Activated CD8-positive, alpha-beta T cell treated with anti-CD3 and anti-CD28 coated beads, Interleukin-2, amount 10 ng/mL, durations not matched to agents 7 days and 5 days (primary cell): ENCODE measurements at places on chromosomes 1 and 21.

- H3K36me3 ChIP-seq: peaks cover 67% of the 10 kb centered on the region
- no peaks in the 10 kb centered on the region for H3K27me3 ChIP-seq
- no peak overlapping the region for H3K4me3 ChIP-seq
- H3K4me1 ChIP-seq: peaks cover 8% of the 10 kb centered on the region
- no peak overlapping the region for H3K27ac ChIP-seq
- no peak for DNase-seq
Observed at GRCh38 chr1:42240966-42241755, 76.6 kb upstream of the GUCA2A start.

- DNase-seq: no peak
- no peak overlapping the region for H3K4me3 ChIP-seq
- H3K27ac ChIP-seq: no peak overlapping the region
- peaks cover 11% of the 10 kb centered on the region for H3K4me1 ChIP-seq
- peaks cover 6% of the 10 kb centered on the region for H3K27me3 ChIP-seq
- H3K36me3 ChIP-seq: no peaks in the 10 kb centered on the region
Observed at GRCh38 chr1:215543191-215543606, 23.9 kb upstream of the KCTD3 start.

- H3K4me3 ChIP-seq: no peak overlapping the region
- H3K27me3 ChIP-seq: no peaks in the 10 kb centered on the region
- peaks cover 7% of the 10 kb centered on the region for H3K4me1 ChIP-seq
- H3K27ac ChIP-seq: no peak overlapping the region
Observed at GRCh38 chr1:67588178-67588855, 96.7 kb upstream of the GADD45A start.

- H3K4me3 ChIP-seq: no peak overlapping the region
- H3K36me3 ChIP-seq: peaks cover 66% of the 10 kb centered on the region
- H3K4me1 ChIP-seq: peaks cover 40% of the 10 kb centered on the region
- no peak for DNase-seq
- H3K27ac ChIP-seq: peak overlapping the region; percentile 53
Observed at GRCh38 chr1:167661527-167662426, 31.7 kb downstream of the RCSD1 start.

DNA sequence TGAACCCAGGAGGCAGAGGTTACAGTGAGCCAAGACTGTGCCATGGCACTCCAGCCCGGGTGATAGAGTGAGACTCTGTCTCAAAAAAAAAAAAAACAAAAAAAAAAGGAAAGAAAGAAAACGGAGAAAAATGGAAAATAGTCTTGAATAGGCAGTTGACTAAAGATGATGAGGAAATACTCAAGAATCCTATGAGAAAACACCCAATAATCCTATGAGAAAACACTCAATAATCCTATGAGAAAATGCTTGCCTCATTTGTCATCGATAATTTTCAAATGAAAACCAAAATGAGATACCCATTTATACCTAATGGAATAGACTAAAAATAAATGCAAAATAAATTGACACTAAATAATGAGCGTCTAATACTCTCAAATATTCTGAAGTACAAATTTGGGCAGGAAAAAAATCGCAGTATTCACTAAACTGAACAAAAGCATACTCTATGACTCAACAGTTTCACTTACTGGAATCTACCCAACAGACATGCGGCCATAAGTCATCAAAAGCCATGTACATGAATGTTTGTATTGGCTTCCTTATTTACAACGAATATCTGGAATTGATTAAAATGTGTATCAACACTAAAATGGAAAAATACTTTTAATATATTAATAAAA, 733.9 kb upstream of the CHRM3 start:
- H3K27ac ChIP-seq: no peak overlapping the region
- H3K27me3 ChIP-seq: no peaks in the 10 kb centered on the region
- no peak for DNase-seq
- H3K4me3 ChIP-seq: no peak overlapping the region
- no peaks in the 10 kb centered on the region for H3K4me1 ChIP-seq

DNA sequence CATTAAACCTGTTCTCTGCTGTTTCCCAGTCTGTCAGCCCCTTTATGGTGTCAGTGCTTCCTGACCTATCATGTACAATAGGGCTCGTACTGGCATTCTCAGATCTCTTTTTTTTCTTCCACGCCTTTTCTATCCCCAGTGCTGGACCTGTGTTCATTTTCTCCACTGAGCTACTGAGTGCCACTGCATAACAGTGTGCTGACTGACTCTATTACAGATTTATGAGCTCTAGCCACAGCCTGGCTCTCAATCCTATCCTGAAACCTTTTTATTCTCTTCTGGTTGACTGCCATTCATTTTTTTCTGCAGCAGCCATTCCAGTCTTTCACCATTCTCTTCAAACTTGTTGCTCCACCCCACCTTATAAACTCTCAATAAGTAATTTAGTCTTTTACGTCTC, 59.6 kb upstream of the MACF1 start:
- DNase-seq: no peak
- H3K36me3 ChIP-seq: no peaks in the 10 kb centered on the region
- H3K27ac ChIP-seq: no peak overlapping the region
- no peak overlapping the region for H3K4me3 ChIP-seq
- H3K27me3 ChIP-seq: peaks cover 28% of the 10 kb centered on the region

- peak; percentile 58 for DNase-seq
- no peak overlapping the region for H3K4me3 ChIP-seq
- H3K27ac ChIP-seq: no peak overlapping the region
- H3K36me3 ChIP-seq: no peaks in the 10 kb centered on the region
Observed at GRCh38 chr1:204975568-204976235, 67.3 kb upstream of the CNTN2 start.

DNA sequence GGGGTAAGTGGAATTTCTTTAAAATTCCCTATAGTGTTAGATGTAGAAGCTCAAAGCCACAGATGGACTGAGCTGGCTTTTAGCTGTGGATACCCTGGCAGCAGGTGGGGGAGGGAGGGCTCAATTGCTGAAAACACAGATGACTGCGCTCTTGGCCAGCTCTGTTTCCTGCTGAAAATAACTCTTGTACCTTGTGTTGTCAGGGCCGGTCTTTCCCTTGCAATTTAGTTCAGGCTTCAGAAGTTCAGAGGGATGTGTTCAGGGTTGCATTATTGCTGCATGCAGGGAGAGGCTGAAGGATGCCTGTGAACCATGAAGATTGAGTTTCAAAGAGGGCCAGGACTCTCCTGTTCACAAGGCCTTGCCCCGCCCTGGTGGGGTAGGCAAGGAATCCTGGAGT, 58.1 kb upstream of the GCLM start:
- H3K36me3 ChIP-seq: no peaks in the 10 kb centered on the region
- no peak overlapping the region for H3K4me3 ChIP-seq
- no peak for DNase-seq
- H3K27me3 ChIP-seq: peaks cover 2% of the 10 kb centered on the region

GRCh38 chr1:45679123-45679522, 7.2 kb downstream of the GPBP1L1 start:
- H3K27ac ChIP-seq: no peak overlapping the region
- no peak overlapping the region for H3K4me3 ChIP-seq
- DNase-seq: no peak
- H3K36me3 ChIP-seq: peaks cover 10% of the 10 kb centered on the region
- peaks cover 22% of the 10 kb centered on the region for H3K4me1 ChIP-seq
- H3K27me3 ChIP-seq: no peaks in the 10 kb centered on the region

- H3K27me3 ChIP-seq: no peaks in the 10 kb centered on the region
- no peaks in the 10 kb centered on the region for H3K4me1 ChIP-seq
- no peak overlapping the region for H3K4me3 ChIP-seq
- H3K36me3 ChIP-seq: peaks cover 7% of the 10 kb centered on the region
- no peak for DNase-seq
- H3K27ac ChIP-seq: no peak overlapping the region
Observed at GRCh38 chr1:19739628-19740027, 60.1 kb downstream of the TMCO4 start.

GRCh38 chr1:51941528-51941927, 49.0 kb downstream of the RAB3B start:
- no peaks in the 10 kb centered on the region for H3K4me1 ChIP-seq
- DNase-seq: no peak
- no peak overlapping the region for H3K4me3 ChIP-seq
- no peaks in the 10 kb centered on the region for H3K36me3 ChIP-seq
- no peak overlapping the region for H3K27ac ChIP-seq

DNA sequence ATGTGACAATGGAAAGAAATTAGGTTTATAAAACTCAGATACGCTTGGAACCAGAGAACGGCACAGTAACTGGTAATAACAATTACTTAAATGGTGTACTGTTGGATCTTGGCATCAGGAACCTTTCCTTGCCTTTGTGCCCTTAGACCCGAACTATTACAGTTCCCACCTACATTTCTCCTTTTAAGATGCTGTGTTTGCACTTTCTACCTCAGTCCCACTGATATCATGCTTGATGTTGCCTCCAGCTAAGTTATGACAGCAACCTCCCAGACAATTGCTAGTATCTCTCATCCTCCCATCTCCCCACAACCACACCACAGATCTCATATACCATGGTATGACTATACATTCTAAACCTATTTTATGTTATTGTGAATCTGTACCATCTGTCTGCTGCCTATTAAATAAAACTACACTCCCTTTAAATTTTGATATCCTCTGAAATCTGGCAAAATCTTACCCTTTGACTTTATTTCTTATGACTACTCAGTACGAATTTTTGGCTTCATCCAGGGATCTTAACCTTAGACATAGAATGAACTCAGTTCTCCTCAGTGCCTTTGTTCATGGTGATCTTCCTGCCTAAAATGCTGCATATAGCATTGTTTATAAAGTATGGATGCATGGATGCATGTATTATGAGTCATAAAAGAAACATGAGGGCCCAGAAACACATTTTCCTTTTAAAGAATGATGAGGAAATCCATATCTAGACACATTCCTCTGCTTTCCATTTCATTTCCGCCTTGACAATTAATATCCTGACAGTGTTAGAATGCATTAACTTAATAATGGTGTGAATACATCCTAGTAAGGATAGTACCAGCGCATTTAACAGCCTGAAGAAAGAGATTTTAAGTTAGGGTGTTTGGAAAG, 64.1 kb downstream of the LRRC8D start:
- no peak overlapping the region for H3K27ac ChIP-seq
- no peaks in the 10 kb centered on the region for H3K27me3 ChIP-seq
- no peak overlapping the region for H3K4me3 ChIP-seq
- H3K4me1 ChIP-seq: peaks cover 4% of the 10 kb centered on the region
- DNase-seq: no peak

- H3K27me3 ChIP-seq: no peaks in the 10 kb centered on the region
- H3K27ac ChIP-seq: peak overlapping the region; percentile 97
- no peak for DNase-seq
Observed at GRCh38 chr1:42936309-42937078, 22.2 kb downstream of the SLC2A1 start.

DNA sequence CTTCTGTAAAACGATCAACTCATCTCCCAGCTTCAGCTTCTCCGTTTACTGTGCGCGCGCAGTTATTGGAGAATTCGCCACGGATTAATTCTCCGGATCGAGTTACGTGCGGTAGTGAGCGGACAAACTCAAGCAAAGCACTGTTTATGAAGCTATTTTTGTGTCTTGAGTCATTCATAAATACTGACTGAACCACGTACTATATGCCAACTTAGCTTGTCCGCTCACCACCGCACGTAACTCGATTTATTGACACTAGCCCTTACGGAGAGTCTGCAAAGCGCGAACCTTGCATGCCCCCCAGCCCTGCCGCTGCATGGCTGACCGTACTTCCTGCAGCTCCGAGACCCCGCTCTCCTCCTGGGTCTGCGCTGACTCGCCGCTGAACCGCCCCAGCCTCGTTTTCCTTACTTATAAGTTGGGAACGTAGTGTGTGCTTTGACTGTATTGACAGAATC, 773 bp downstream of the CHD1L start:
- peaks cover 49% of the 10 kb centered on the region for H3K4me1 ChIP-seq
- H3K36me3 ChIP-seq: peaks cover 23% of the 10 kb centered on the region
- peak overlapping the region; percentile 94 for H3K4me3 ChIP-seq
- H3K27ac ChIP-seq: peak overlapping the region; percentile 80
- peaks cover 4% of the 10 kb centered on the region for H3K27me3 ChIP-seq

GRCh38 chr1:184222652-184223052, 164.2 kb upstream of the C1orf21 start:
- no peaks in the 10 kb centered on the region for H3K4me1 ChIP-seq
- H3K4me3 ChIP-seq: no peak overlapping the region
- peak; percentile 43 for DNase-seq
- no peaks in the 10 kb centered on the region for H3K27me3 ChIP-seq

- no peak overlapping the region for H3K4me3 ChIP-seq
- H3K4me1 ChIP-seq: peaks cover 1% of the 10 kb centered on the region
- H3K36me3 ChIP-seq: peaks cover 2% of the 10 kb centered on the region
- peak; percentile 14 for DNase-seq
- peaks cover 8% of the 10 kb centered on the region for H3K27me3 ChIP-seq
- H3K27ac ChIP-seq: no peak overlapping the region
Observed at GRCh38 chr21:46094401-46095082, 3.4 kb upstream of the COL6A2 start.

- H3K4me1 ChIP-seq: peaks cover 8% of the 10 kb centered on the region
- H3K36me3 ChIP-seq: peaks cover 61% of the 10 kb centered on the region
- H3K27me3 ChIP-seq: no peaks in the 10 kb centered on the region
- no peak overlapping the region for H3K4me3 ChIP-seq
- H3K27ac ChIP-seq: no peak overlapping the region
Observed at GRCh38 chr21:31151156-31152045, 113.1 kb upstream of the KRTAP19-8 start.

DNA sequence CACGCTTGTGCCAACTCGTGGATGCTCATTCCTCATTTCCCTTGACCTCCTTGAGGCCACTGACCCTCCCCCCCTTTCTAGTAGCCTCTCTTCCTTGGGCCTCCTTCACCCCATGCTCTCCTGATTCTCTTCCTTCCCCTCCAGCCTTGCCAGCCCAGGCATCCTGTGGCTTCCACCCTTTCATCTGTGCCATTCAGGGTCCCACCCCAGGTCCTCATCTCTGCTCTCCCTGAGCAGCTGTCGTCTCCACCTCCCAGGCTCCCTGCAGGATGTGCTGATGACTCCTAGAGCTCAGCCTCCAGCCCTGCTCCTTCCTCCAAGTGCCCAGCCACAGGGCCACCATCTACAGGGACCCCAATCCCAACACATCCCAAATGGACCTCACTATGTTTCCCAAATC, 197.4 kb downstream of the GRIK3 start:
- no peaks in the 10 kb centered on the region for H3K4me1 ChIP-seq
- DNase-seq: no peak
- H3K27ac ChIP-seq: no peak overlapping the region
- no peaks in the 10 kb centered on the region for H3K36me3 ChIP-seq
- no peak overlapping the region for H3K4me3 ChIP-seq
- no peaks in the 10 kb centered on the region for H3K27me3 ChIP-seq

- H3K36me3 ChIP-seq: peaks cover 49% of the 10 kb centered on the region
- H3K27ac ChIP-seq: peak overlapping the region; percentile 89
- peak; percentile 77 for DNase-seq
- peak overlapping the region; percentile 56 for H3K4me3 ChIP-seq
- H3K27me3 ChIP-seq: no peaks in the 10 kb centered on the region
- peaks cover 94% of the 10 kb centered on the region for H3K4me1 ChIP-seq
Observed at GRCh38 chr1:12435639-12436344, 182.2 kb downstream of the DHRS3 start.

DNA sequence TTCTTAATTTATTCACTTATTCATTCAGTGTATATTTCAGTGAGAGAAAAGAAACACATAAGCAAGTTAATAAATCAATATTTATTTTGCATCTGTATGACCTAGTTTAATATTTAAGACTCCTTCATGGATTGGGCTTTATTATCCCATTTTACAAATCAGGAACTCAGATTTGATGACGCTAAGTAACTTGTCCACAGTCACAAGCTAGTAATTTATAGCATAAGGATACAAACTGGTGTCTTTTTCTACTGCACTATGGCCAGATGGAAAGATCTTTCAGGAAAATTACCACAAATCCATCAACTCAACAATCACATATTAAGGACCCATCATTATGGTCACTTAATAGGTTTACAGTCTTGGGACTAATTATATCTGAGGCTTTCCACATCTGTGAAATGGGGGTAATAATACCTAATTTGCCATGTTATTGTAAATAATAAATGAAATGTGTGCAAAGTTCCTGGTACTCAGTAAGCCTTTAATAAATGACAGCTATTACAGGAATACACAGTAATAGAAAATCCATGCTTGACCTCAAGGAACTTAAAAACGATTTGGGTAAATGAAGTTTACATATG, 13.3 kb downstream of the CDKN2C start:
- H3K4me1 ChIP-seq: peaks cover 13% of the 10 kb centered on the region
- DNase-seq: no peak
- H3K27ac ChIP-seq: no peak overlapping the region
